Fibroblast of skin of left quadriceps (primary cell): ENCODE measurements at places on chromosomes 16 and 17.

- no peak for DNase-seq
Observed at GRCh38 chr17:58829172-58829637, 73.6 kb downstream of the PPM1E start.

DNA sequence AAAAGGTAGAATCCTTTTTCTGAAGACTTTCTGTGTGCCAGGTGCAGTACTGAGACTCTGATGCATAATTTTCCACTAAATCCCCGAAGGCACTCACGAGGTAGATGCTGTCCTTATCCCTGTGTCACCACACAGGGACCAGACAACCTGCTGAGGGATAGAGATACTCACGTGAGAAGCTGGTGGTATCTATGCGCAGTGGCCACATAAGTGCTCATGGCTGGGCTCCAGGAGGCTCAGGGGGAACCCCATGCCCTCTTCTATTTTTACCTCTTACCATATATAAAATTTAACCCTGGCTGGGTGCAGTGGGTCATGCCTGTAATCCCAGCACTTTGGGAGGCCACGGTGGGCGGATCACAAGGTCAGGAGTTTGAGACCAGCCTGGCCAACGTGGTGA, 38.3 kb downstream of the NT5M start:
- no peak for DNase-seq

DNA sequence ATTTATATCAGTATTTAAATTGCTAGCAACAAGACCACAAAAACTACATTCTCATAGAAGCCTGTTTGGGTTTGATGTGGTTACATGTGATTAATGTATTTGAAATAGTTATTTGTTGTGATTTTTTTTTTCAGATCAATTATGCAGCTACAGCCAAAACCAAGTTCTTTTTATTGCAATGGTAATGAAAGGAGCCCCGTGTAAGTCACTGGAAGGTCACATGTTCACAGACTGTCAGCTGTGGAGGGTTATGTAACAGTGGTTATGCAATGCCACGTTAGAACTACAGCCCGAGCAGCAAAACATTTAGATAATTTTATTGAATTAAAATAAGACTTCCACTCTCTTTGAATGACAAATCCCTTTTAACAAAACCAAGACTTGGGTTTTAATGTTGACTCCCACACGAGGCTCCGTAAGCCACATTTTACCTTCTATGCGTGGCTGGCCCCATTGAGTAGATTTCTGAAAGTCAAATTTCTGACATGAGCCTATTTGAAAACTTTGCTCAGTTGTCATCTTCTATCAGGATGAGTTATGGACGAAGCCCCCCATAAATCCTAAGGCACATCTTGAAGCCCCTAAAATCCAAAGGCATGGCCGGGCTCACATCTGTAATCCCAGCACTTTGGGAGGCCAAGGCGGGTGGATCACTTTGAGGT, 41.8 kb upstream of the SEC14L1 start:
- peak; percentile 53 for DNase-seq

DNA sequence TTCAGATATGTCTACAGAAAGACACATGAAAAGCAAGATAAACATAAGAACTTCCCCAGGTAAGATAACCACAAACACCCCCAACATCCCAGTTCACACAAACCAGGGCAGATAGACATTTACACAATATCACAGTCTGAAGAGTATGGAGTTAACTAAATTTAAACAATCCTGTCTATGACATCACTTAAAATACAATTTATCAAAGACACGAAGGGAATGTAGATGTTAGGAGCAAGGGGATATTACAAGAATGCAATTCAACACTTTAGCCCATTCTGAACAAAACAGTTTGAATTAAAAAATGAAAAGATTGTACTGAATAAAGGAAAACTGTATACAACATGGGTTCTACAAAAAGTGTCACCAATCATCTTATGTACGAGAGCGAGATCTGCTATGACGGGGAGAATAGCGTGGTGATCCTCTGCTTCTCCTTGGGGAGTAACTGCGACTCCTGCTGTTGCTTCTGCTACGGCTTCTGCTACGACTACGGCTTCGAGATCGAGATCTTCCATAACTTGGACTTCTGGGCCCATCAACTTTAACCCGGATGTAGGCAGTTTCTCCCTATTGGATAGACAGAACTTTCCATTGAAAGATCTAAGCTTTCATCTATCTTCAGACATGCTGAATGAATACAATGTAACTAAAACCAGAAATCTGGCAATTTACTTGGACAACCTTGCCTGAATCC, 1.9 kb downstream of the SRSF1 start:
- DNase-seq = no peak
